ENCODE measurements at places on chromosomes 3 and 15.

DNA sequence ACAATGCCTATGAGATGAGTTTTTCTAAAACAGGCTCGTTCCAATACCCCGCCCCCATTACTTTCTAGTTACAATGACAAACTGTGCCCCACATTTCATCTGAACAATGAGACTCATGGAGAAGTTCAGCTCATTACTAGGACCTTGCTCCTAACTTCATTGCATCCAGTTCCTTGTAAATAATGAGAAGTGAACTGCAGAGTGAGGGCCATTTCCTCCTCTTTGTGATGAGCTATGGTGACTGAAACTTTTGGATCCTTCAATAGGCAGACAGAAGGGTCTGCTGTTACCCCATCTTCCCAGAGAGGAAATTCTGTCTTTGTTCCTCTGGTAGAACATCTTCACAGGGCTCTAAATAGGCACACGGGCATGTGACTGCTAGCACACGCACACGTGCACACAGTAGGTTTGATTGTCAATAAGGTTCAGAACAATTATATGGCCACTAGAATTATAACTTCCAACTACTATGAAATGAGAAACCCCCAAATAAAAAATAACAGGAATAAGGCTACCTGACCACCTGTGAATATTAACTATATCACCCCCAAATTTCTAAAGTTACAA is 51.8 kb downstream of the SERP1 start:
- DNase-seq = no peak

DNA sequence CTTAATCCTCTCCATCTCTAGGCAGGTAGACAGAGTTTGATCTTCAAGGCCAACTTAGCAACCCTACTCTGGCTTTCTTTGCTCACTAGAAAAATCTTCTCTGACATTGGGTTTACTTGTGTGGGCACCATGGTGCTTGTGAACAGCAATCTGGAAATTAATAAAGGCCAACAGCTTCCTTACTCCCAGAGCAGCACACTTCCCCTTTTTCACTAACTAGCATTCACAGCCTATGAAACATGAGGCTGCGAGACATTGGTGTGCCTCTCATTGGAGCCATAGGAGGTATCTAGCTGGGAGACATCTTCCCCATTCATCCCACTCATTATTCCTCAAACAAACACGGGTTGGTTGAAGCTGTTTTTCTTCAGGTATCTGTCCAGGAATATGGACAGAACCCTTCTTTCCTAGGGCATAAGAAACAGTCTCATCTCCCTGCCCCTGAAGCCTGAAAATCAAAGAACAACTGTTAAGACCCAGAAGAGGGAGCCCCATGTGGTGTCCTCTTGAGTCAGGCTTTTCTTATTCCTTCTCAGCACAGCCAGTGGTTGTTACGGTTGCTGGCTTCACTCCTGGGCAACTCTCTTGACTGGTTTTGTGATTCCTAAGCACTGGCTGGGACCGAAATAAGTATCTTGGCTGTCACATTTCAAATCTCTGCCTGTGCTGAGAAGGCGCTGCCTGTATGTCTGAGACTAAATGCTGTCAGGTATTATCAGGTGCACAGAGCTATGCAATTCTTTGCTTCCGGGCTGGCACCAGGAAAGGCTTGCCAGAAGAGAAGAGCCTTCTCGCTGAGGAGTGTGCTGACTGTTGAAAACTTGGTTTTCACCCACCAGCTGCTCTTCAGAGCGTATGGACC is 194.4 kb downstream of the FEZF2 start:
- DNase-seq = no peak

GRCh38 chr3:133607816-133608215 is 34.3 kb downstream of the CDV3 start:
- DNase-seq = no peak

DNA sequence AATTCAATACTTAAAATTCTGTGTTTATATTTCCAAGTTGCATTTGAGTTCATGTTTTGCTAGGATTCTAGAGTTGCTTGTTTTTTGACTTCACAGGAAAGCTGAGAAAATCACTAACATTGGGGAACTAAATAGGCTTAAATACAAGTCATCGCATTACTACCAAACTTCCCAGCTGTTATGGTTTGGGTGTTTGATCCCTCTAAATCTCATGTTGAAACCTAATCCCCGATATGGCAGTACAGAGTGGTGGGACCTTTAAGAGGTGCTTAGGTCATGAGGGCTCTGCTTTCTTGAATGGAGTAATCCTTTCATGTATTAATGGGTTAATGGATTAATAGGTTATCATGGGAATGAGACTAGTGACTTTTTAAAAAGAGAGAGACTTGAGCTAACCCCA is 77.2 kb upstream of the ARPP21 start:
- DNase-seq = no peak

GRCh38 chr3:30605706-30606300 is 598 bp upstream of the TGFBR2 start:
- DNase-seq = no peak

DNA sequence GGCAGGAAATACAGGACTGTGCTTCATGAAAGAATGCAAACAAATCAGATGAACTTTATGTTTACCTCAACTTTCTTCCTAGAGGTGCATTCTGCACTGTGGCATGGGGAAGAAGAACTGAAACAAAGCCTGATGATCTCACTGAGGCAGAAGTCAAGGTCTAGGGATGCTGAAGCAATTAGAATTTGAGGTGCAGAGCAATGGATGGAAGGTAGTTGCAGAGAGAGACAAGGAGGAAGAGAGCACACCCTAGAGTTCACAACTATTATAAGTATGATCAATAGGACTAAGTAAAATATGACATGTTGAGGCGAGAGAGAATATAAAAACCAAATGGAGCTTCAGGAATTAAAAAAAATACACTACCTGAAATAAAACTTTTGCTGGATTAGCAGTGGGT is 420.1 kb downstream of the EDEM1 start:
- DNase-seq = no peak

GRCh38 chr3:80050826-80051601 is 283.2 kb upstream of the ROBO1 start:
- DNase-seq = no peak

DNA sequence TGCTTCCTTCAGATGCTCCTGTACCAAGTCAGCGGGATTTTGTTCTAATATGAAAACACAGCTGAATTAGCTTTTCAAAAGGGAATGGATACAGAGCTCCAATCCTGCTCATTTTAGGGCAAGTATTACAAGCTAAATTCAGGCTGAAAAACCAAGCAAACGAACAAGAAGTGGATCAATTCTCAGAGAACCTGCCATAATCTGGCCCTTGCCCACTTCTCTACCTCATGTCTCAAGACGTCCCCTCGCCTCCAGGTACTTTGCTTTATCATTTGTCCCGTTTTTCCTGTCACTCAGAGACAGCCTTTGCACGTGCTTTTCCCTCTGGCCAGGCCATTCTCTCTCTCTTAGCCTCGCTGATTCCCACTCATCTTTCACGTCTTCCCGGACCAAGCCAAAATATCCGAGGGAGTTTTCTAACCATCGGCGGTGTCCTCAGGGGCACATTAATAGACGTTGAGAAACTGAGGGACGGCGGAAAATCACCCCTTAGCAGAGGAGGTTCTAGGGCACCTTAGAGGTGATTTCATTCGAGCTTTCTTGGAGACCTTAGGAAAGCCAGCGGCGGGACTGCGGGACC is 654 bp downstream of the SUSD5 start:
- no peak for DNase-seq

DNA sequence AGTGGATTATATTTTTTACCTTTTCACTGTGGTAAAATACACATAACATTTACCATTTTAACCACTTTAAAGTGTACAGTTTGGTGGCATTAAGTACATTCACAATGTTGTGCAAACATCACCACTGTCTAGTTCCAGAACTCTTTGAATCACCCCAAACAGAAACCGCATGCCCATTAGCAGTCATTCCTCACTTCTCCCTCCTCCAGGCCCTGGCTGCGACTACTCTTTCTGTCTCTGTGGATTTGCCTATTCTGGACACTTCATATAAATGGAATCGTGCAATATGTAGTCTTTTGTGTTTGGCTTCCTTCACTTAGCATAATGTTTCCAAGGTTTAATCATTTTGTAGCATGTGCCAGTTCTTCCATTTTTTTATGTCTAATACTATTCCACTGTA is 409.8 kb downstream of the NTRK3 start:
- no peak for DNase-seq

GRCh38 chr3:197269024-197269423 is 29.4 kb downstream of the DLG1 start:
- no peak for DNase-seq

DNA sequence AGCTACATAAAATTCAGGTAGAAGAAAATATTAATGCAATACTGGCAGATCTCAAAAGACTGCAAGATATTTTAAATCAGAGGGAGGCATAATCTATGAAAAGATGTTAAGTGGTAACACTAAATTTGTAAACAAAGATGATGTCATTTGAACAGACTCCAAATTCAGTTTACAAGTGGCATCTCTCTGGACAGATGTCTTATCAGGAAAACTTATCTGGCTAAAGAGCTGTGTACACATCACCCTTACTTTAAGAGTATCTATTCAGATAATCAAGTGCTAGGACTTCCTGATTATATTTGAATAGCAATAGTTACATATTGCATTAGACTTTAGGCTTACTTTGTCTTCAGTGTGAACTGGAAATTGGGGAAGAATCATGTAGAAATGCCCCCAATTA is 231.5 kb downstream of the WDR72 start:
- no peak for DNase-seq

- no peak for DNase-seq
Observed at GRCh38 chr3:95711789-95712188, 1102.6 kb upstream of the EPHA6 start.

- no peak for DNase-seq
Observed at GRCh38 chr15:74451861-74452835, 8.8 kb downstream of the UBL7 start.

DNA sequence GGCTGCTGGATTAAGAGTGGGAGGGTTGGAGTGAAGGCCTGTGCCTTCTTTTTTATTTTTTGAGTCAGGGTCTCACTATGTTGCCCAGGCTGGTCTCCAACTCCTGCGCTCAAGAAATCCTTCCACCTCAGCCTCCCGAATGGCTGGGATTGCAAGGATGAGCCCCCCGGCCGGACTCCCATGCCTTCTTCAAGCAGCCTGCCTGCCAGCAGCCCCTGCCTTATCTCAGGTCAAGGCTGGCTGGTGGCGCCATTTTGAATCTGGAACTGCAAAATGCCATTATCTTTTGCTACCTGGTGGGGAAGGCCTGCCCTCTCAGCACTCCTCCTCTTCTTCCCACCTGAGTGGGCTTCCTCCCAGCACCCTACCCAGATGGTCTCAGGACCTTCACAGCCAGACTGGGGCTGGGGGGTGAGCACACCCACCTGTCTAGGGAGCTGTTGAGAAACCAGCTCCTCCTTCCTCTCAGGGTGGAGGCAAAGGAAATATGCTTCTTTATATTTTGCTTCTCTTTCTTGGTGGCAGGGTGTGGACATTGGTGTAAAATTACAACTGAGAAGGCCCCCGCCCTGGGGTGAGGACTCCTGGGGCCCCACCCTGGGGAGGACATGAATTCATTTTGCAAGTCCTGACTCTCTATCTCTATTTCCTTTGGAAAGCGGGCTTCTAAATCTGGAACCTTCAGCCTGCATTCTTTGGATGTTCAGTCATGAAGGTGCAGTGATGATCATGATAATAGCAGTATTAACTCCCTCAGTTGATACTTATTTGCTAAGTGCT is 7.7 kb upstream of the FLNB start:
- DNase-seq = no peak

DNA sequence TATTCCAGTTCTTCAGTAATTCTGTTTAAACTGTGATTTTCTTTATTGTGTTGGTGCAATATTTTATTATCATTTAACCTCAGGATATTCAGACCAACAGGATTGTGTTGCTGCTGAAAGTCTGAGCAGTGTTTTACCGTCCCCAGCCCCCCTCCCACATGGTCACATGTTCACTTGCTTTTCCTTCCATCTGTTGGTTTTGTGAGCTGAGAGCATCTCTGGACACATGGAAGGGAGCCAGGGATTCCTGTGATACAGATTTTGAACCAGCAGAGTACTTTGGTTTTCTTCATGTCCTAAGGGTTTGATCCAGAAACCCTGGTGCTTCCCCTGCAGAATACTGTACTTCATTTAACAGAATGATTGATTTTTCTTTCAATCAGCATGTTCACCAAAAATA is 11.9 kb downstream of the ARRDC4 start:
- no peak for DNase-seq

- no peak for DNase-seq
Observed at GRCh38 chr3:53776494-53777101, 69.6 kb downstream of the CHDH start.

- no peak for DNase-seq
Observed at GRCh38 chr15:95946241-95946640, 384.3 kb upstream of the NR2F2 start.

- DNase-seq = no peak
Observed at GRCh38 chr15:81910355-81911021, 135.3 kb downstream of the MEX3B start.

- DNase-seq = no peak
Observed at GRCh38 chr15:59436774-59437141, 1.2 kb upstream of the FAM81A start.

DNA sequence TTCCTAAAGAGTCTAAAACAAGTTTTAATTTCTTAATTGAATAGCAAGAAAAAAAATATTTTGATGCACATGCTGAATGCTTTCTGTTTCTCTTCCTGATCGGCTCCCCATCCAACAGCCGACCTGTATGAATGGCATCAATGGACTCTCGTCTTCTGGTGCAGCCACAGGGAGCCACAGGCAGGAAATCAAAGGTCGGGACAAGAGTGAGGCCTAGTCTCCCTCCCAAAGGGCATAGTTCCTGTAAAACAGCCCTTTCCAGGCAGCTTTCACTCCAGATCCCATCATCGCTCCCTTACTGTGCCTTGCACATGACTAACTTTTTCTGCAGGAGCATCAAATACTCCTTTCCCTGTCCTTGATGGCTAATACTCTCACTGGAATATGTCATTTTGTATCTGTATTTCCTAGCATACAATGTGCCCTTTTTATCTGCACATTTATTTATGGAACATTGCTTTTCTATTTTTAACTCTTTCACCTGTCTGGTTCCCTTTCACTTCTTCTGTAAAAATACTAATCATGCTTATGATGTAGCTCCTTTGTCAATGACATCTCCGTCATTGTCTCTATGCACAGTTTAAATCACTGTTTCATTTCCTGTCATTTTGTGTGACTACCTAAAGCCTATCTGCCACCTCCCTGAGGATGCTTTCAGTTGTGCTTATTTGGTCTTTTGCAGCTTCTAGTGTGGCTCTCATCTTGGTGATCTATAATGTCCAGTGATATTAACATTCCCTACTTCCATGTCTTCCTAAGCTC is 326.2 kb downstream of the CTNNB1 start:
- no peak for DNase-seq

- no peak for DNase-seq
Observed at GRCh38 chr3:78570496-78570895, 1197.3 kb downstream of the ROBO1 start.

DNA sequence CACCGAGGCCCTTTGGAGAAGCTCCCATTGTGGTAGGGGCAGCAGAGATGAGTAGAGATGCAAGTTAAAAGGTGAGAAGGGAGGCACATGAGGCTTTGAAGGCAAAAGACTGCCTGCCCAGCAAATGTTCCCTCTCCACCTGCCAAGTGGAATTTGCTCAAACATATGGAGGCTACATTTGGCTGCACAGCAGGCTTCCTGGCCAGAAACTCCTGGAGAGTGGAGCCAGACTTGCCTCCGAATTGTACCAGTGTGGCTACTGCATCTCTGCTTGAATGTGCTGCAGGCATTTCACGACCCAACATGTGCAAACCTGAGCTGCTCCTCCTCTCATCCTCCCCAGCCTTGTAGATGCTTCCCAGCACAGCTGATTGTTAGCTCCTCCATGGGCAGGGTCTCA is 229.2 kb downstream of the ZNF621 start:
- no peak for DNase-seq

- no peak for DNase-seq
Observed at GRCh38 chr15:81312790-81313543, 11.0 kb downstream of the STARD5 start.

All from stimulated activated CD8-positive, alpha-beta memory T cell treated with anti-CD3 and anti-CD28 coated beads, Interleukin-2, amount 100 ng/mL, for 48 hours (primary cell).